Mammary epithelial cell (primary cell): ENCODE measurements at places on chromosomes 12 and 14.

DNA sequence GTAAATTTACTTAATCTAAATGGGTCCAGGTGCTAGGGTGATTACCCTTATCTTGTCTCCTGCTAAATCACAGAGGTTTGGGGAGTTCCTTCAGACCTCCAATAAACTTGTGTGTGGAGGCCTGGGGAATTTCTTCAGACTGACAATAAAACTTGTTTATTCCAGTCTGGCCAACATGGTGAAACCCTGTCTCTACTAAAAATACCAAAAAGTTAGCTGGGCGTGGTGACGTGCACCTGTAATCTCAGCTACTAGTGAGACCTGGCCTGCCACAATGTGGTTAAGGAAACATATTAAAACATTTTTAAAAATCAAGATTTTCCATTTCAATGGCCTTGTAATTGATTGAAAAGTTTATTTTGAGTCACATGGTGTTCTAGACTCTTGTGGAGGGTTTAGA, 126.9 kb upstream of the FGD4 start:
- no peak for DNase-seq

DNA sequence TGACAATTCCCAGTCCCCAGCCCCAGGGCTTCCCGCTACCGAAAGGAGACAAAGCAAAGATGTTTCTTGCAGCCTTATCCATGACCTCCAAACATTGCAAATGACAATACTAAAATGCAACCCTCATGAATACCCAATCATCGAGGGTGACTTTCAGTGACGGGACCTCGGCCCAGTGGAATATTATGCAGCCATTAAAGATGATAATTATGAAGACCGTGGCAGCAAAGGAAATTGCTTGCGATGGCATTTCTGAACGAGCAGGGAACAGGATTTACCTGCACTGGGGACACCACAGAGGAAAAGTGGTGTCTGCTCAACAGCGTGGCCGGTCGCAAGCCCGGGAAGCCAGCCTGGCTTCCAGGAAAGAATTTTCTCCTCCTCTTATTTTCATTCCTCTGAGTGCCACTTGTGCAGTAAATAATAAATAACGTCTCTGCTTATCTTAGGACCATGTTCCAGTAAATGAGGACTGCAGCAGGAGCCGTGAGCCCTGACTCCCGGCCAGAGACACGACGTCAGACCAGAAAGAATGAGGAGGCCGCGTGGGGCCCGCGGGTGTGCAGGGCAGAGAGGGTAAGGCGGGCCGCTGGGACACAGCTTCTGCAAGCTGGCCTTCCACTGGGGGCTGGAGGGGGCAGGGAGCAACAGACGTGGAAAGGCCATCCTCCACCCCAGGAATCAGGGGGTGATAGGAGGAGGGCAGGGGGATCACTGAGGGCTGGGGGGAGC, 6.6 kb downstream of the C14orf180 start:
- DNase-seq, result no peak

DNA sequence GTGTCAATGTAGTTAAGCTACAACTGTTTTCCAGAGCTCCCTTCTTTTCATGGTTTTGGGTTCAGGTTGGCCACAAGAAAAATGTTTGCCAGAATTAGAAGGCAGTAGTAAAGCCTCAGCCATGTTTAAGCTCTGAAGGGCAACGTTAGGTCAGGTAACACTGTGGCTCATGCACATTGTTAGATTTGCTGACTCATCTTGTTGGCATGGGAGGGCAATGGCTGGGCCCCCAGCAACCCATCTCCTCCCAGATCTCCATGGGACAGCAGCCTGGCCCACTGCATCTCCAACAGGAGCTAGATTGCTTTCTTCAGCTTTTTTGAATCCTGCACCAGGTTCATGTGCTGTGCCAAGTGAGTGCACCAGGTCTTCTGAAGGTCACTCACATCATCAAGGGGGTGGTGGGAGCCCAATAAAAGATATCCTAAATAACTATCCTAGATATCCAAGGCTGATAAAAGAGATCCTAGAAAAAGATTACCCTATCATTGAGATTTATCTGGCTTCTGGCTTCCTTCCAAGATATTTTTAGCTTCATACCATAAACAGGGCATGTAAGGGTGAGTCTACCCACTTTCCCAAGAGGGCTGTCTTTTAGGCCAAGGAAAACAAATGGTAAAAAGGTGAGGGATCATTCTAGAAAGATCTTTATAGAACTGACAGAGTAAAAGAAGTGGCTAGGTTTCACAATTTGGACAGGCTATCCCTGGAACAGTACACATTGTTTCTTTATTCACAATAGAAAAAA, 28.9 kb downstream of the PTGER2 start:
- peak; percentile 58 for DNase-seq

- no peak for DNase-seq
Observed at GRCh38 chr14:23896609-23897153, 56.9 kb upstream of the DHRS4 start.

- DNase-seq, result no peak
Observed at GRCh38 chr12:121797937-121798786, 4.7 kb upstream of the RHOF start.

DNA sequence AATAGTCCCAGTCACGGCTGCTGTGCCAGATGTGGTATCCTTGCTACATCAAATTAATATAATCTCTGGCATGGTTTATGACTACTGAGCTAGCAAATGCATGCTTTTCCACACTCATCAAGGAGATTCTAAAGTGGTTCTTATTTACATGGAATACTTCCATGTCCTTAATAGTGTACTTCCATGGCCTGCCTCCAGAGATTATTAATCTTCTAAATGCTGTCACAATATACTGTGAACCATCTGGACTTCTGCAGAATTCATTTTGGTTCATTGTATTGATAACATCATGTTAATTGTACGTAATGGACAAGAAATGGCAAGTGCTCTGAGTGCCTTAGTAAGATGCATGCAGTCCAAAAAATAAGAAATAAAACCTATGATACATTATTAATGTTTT, 230.8 kb downstream of the NUAK1 start:
- DNase-seq, result no peak

- no peak for DNase-seq
Observed at GRCh38 chr12:107362960-107363359, 269.6 kb upstream of the CRY1 start.
